HAP-1 (cell line): ENCODE measurements at places on chromosomes 5 and 9.

DNA sequence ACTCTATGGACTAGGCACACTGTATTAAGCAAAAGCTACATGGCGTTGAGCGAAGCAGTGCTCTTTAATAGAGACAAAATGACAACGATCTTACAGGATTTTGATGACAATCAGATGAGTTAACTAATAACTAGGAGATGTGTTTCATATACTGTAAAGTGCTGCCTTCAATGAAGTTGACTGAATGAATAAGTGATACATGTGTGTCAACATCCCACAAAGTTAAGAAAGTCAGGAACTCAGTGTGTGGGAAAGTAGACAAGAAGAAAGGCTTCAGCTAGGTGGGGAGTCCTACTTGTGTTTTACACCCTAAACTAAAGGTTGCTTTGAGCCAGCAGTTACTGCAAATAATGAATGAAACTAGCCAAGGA is 79.6 kb downstream of the PAPPA start:
- no peak for DNase-seq

GRCh38 chr5:122218778-122219177 is 89.4 kb downstream of the ZNF474 start:
- no peak for DNase-seq

DNA sequence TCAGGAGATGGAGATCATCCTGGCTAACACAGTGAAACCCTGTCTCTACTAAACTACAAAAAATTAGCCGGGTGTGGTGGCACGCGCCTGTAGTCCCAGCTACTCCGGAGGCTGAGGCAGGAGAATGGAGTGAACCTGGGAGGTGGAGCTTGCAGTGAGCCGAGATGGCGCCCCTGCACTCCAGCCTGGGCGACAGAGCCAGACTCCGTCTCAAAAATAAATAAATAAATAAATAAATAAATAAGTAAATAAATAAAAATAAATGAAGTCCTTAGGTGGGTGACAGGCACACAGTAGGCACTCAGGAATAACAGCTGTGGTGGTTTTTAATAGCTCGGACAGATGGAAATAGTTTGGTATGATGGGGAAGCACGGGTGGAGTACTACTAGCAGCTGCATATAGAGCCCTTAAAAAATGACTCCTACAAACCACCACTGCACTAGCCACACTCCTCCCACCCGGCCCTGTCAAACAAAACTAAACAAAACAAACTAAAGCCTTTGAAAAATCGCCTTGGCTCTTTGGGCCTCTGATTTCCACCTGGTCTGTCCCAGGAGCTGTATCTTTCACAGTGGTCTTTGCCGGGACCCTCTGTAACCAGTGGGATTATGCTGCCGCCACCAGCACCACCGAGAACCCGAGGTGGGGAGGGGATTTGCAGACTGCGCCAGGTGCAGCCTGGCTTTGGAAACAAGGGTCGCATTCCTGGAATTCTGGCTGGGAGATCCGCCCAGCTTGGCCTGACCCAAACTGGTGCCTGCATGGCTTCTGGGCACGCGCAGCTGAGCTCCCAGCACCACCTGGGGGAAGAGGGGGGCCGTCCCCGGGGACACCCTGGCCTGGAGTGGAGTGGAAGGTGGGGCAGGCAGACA is 5.1 kb upstream of the WDR5 start:
- DNase-seq = no peak

GRCh38 chr5:125412561-125413495 is 666.4 kb upstream of the ZNF608 start:
- DNase-seq = peak; percentile 94

GRCh38 chr5:173027905-173028304 is 28.2 kb upstream of the CREBRF start:
- no peak for DNase-seq

GRCh38 chr5:606526-607399 is 5.4 kb upstream of the CEP72 start:
- DNase-seq = no peak

GRCh38 chr5:142016556-142016955 is 3.7 kb upstream of the GNPDA1 start:
- DNase-seq = no peak

GRCh38 chr5:127961763-127962145 is 121.8 kb upstream of the SLC12A2 start:
- no peak for DNase-seq
